ENCODE measurements at places on chromosomes 1 and 21.

DNA sequence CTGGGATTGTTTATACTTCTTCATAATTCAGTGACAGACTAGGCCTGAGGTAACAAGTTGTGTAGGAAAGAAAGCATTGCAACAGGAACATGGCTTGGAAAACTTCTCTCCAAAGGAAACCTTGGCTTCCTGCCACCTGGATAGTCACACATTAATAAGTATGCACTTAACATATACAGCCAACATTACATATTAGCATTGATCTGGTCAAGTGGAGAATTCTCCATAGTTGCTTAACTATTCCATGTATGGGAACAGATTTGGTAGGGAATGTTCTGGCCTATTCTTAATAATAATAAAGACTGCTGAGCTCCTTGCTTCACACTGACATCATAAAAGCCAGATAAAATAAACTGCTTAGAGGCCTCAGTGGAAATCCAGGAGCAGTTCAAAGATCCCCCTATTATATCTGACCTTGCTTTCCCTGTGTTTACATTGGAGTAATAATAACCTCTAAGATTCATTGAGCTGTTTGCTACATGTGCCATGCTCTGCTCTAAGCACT is 27.2 kb upstream of the NFIA start:
- no peak for DNase-seq

DNA sequence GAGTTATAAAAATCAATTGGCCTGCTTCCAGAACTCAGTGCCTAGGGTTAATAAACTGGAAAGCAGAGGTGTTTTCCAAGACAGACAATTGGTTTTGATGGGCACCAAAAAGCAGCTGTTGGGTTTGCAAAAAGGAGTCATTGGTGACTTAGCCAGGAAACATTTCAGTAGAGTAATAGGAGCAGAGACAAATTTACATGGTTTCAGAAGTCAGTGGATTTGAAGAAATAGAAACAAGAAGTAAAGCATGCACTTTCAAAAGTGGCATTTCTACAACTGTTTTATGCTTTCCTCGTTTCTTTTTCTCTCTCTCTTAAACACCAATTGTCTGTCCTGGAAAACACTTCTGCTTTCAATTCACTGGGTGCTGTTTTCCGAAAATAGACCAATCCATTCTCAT is 87.8 kb downstream of the GLUL start:
- no peak for DNase-seq

- no peak for DNase-seq
Observed at GRCh38 chr1:236421022-236421421, 26.9 kb downstream of the EDARADD start.

- DNase-seq = no peak
Observed at GRCh38 chr1:169534653-169535052, 48.9 kb upstream of the SLC19A2 start.

DNA sequence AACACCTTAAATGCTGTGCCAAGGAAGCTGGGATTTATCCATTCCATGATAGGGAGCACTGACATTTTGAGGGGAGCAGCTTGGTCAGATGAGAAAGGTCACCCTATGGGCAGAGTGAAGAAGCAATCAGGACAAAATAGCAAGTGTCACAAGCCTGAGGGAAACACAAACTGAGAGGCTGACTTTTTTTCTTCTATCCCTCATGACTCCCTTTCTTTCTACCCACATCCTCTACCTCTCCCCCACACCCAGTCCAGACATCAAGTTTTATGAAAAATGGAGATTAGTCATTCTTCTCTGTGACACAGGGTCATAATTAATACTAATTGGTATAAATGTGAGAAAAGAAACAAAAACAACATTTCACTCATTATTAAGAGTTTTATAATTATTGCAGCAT is 103.1 kb downstream of the SLC25A24 start:
- DNase-seq = no peak

DNA sequence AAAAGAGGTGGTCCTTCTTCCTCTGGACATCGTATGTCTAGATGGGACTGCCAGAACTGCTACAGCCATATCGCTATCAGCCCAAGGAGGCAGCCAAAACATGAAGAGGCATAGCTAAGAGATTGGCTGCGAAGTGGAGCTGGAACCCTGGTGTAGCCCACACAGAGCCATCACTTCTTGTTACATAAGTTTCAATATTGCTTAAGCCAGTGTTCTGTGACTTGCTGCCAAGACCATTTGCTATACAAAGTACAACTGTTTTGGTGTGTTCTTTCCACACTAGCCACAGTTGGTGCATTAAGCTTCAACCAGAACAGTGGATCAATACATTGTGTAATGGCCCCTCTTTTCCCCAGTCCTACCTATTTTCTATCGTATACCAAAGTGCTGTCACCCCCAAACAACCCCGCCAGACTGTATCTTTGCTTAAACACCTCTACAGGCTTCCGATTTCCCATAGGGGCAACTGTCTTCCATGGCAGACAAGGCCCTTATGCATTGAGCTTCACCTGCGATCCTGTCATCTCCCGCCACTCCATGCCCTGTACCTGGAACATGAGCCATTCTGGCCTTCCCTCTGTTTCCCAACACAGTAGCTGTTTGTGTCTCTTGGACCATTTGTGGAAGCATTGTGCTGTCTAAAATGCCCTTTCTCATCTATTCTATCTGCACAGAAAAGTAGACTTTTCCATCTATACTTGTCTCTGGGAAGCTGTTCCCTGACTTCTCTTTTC is 241.8 kb downstream of the TTLL7 start:
- no peak for DNase-seq

GRCh38 chr1:65292861-65293593 is 16.3 kb upstream of the DNAJC6 start:
- DNase-seq = no peak

DNA sequence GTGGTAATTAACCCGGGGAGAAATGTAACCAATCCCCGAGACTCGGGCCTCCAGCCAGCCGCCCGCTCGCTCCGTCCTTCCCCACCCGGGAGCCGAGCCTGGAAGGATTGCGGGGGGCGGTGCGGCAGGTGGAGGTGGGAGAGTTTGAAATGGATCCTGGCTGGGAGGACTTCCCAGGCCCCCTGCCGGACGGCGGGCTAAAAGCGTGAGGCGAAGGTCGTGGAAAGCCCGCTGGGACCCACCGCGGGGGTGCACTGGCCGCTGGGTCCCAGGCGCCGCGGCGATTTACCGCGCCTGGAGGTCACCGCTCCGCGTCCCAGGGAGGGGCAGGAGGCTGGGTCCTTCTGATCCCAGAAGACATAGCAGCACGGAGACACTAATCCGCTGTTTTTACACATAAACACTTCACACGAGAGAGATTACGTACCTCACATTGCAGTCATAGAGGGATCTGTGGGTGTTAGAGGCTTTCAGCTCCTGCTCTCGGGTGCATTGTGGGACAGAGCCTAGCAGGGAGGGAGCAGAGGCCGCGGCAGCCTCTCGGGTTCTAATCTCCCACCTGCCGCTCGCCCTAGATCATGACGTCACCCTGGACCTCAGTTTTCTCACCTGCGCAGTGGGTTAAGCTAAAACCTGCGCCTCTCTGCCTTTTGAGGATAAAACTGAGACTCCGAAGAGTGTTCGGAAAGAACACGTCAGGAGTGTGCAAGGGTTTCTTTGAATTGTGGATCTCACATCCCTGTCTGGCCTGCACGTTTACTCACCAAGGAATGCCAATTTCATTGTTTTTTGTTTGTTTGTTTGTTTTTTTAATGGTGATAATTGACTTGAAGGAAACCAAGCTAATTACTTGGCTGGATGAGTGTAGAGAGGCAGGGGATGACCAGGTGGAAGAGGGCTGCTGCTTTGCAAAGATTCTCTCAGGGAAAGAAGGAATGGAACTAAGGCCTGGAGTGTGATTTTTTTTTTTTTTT is 17.1 kb upstream of the TMEM9 start:
- DNase-seq = peak; percentile 72

DNA sequence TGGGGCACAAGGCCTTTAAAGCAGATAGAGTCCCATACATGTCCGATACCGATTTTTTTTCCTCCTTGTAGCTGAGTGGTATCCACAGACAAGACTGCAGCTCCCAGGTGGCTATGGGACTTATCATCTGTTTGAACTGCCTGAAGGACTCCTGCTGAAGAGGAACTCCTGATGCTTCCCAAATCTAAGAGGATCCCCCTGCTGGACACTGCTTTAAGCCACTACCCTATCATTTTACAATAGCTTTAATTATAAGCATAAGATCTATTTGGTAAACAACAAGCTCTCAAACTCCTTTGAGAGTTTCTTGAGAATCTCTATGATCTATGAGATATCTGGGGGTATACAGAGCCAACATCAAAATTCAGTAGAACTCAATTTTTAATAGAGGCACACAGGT is 11.7 kb downstream of the NDC1 start:
- DNase-seq = no peak
